COLO829 (cell line): ENCODE measurements at places on chromosomes 5 and 9.

GRCh38 chr9:127776924-127777289, 1.6 kb downstream of the SH2D3C start:
- DNase-seq: no peak

- no peak for DNase-seq
Observed at GRCh38 chr5:15734058-15734457, 234.1 kb downstream of the FBXL7 start.

DNA sequence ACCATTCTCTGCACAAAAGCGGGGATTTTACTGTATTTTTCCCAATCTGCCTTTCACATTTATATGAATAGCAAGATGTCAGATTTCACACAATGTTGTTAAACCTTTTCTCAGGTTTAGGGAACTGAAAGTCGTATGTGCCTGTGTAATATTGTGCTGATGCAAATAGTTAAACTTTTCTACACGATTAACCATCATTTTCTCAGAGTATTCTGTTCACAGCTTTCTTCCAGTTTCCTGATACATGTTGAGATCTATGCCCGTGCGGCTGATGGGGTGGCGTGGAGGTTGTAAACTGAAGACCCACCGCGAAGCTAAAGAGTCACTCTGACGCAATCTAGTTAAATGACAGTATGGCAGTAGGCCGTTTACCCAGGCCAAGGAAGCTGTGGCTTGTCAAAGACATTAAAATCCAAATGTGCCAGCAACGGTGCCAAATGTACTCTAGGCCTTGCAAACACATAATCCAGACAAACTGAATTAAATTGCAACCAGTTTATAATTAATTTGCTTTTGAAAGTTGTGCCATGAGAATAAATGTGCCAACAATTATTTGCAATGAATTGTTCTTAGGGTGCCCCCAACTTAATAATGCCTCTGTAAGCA, 145.7 kb downstream of the EBF1 start:
- DNase-seq: no peak

GRCh38 chr9:76415154-76415553, 20.9 kb upstream of the RFK start:
- no peak for DNase-seq

- DNase-seq: no peak
Observed at GRCh38 chr9:5949103-5949699, 58.5 kb downstream of the MLANA start.

DNA sequence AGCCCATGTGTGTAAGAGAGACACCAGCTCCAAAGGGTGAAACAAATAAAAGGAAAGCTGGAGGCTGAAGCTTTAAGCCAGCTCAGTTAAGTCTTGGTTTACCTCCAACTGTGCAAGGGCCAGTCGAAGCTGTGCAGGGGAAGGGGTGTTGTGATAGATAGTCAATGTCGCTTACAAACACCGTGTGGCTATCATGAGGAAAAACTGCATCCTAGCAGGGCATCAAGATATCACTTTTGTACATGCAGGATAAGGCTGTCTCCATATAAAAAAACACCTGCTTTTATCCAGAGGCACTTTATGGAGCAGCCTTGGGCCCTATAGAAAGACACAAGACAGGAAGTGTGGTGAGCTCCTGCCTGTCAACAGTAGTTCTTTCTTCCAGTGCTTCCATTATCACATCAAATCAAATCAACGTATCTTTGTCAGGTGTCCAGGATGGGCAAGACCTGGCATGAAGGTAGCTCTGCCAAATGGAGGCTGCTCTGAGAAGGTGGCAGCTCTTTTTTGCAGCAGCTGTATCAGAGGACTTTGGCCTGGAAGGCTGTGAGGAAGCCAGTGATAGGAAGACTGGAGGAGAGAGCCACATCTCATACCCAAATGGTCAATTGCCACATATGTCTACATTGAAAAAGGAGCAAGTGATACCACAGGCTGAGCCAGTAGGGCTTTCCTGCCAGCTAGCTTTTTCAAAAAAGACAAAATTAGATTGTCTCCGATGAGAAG, 29.3 kb upstream of the SELENOP start:
- no peak for DNase-seq

- DNase-seq: no peak
Observed at GRCh38 chr5:173670791-173671120, 54.3 kb upstream of the BOD1 start.

- no peak for DNase-seq
Observed at GRCh38 chr9:91146391-91147019, 215.2 kb downstream of the AUH start.

DNA sequence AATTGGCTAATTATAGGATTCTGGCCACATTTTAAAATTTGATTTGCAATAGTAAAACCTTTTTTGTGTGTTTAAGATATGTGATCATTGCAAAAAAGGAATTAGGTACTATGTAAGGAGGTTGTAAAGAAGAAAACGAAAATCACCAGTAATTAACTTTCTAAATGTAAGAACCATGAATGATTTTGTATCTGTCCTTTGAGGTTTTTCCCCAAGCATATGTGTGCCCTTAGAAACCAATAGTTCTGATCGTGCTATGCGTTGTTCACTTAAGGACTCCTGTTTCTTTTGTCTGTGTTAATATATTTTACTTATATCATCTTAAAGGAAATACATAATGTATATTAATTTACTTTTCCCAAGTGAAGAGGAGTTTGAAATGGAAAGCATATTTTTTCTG, 410.2 kb downstream of the PSAT1 start:
- no peak for DNase-seq

DNA sequence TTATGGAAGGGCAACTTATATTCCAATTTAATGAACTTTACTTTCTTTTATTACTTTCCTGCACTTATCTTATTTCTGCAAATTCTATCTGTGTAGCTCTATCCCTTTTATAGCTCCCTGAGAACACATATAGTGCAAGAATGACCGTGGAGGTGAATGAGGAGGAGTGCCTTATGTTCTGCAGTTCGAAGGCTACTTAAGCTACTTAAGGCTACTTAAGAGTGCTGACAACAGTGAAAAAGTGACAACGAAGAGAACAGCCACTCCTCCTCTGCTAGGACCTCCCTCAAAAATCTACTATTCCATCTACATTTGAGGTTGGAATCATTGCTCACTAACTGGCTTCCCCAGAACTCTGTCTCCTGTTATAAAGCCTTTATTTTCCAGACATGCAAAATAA, 1365.7 kb upstream of the C9orf72 start:
- DNase-seq: no peak

DNA sequence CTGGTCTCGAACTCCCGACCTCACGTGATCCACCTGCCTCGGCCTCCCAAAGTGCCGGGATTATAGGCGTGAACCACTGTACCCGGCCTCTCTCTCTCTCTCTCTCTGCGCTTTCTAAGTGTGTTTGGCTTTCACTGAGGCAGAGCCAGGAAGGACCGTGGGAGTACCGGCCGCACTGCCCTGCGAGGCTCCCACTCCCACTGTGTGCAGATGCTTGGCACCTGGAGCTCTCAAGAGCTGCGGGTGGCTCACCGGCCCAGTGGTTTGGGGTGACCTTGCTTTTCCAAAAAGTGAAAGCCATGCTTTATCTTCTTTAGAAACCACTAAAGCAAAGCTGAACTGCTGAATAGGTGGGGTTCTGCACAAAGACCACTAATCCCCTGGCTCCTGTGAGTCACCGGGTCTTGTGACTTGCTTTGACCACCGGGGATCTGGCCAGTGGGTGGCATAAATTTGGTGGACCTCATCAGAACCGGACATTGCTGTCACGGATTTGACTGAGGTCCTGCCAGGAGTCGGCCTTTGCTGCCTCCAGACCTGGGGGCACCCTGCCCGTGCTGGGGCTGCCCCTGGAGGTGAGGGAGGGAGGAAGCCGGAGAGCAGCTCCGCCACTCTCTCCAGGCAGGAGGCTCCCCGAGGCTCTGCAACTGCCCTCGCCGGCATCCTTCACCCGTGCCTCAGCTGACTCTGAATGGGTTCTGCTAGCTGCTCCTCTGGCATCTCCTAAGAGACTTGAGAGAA, 228.9 kb downstream of the FANCC start:
- peak; percentile 48 for DNase-seq

GRCh38 chr9:86685556-86685955, 261.8 kb downstream of the GAS1 start:
- no peak for DNase-seq

DNA sequence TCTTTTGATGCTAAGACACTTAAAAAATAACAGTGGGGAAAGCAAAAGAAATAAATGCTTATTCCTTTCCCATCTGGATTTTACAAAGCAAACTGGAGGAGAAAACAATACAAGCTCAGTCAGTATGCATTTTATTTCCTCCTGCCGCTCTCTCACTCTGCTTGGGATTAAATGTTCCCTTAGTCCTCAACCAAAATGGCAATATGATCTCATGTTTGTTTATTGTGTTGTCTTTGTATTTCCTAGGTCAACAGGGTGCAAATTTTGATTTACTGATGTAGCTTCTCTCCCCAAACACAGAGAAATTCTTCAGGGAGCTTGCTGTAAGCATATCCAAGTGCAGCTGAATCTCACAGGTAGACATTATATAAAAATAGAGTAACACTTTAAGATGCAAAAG, 92.1 kb upstream of the ERBIN start:
- DNase-seq: no peak
